ENCODE measurements at places on chromosomes 6 and 20. TPM values are rescaled to one million over a fixed set of nuclear protein-coding genes. Genes with fewer than 3 reads are reported as not detected.

- DNase-seq: no peak
These were observed 333.5 kb downstream of the NRN1 start for GRCh38 chr6:5673019-5673790.

- no peak for DNase-seq
These were observed 27.8 kb downstream of the SLC23A2 start for GRCh38 chr20:4973330-4974097.

DNA sequence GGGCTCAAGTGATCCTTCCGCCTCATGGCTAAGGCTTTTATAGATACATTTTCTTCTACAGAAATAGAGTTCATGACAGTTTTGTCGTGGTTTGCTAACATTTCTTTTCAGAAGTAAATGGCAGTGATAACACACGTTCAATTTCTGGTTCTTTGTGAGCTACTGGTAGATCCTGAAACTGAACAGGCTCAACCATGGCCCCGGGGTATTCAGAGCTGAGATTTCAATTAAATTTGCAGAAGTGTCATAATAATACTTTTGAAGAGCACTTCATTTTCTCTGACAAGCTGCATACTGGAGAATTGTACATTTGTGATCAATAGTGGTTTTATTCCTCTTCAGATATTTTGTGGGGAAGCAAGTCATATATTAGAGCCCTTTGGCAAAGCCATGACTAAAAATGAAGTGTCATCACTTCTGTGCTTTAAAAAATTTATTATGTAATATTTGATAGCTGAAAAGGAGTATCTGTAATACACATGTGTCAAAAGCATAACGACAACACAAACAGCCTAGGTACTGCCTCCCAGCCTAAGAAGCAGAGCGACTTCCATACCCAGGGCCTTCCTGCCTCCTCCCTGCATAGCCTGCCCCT lies 84.3 kb upstream of the SCP2D1 start:
- DNase-seq: no peak

Gene RNF39
- total RNA-seq: not detected

GRCh38 chr20:62239278-62239879 lies 1.1 kb downstream of the OSBPL2 start:
- no peak for DNase-seq

DNA sequence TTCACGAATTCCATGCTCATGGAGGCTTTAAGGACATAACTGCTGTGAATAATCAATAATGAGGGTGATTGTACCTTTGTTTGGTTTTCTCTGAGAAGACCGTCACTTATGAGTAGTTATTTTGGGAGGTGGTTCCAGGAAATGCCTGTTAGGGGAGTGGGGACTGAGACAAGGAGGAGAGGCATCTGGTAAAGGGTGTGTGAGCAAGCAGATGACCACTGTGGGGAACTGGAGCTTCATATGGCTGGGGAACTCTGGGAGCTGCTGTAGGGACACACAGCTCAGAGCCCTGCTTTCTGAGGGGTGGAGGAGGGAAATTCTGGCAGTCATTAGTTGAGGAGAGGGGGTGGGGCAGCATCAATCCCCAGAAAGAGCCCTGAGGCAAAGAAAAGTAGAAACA lies 71.3 kb upstream of the TINAG start:
- DNase-seq: no peak

GRCh38 chr20:54176610-54177009 lies 2.8 kb upstream of the CYP24A1 start:
- DNase-seq: no peak

GRCh38 chr6:41039060-41039998 lies at the start of gene UNC5CL:
Gene UNC5CL, minus strand, starts transcription at chr6:41039221. Its CDS starts 4,147 bp downstream, at chr6:41035074.
- no peak for DNase-seq

DNA sequence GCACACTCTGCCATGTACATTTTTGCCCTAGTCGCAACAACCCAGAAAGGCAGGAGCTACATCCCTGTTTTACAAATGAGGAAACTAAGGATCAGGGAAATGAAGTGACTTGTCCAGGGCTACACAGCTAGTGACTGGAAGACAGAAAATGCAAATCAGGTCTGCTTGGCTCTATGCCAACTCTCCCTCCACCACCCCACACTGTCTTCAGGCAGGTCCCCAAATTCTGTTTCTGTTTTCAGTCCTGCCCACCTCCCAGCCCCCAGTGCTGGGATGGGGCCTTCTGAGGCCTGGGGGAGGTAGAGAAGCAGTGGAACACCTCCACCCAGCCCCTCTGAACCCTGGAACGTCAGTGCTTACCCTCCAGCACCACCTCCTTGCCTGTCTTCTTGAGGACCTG lies 5.1 kb downstream of the SNTA1 start:
- DNase-seq: no peak

DNA sequence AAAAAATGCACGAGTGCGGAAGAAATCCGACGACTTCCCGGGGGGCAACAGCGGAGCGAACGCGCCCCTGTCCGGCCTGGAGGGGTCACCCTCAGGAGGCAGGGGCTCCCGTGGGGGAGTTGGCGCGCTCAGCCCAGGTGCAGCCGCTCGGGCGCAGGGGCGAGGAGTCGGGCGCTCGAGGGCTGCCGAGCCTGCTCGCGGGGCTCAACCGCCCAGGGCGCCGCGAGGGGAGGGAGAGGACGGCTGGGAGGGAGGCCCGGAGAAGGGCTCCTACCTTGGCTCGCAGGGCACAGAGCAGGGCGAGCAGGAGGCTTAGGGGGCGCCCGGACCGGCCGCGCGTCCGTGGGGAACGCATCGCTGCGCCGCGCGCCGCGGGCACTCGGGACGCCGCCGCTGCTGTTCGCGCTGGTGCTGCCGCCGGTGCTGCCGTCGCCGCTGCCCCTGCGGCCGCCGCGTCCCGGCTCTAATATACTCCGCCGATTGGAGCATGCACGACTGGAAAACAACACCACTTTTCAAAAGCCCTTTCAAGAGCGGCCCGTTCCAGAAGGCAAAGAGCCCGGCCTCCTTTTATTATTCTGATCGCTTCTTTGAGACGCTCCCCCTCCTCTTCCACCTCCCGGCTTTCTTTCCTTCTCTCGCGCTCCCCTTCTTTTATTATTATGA lies 490 bp downstream of the JAG1 start:
- no peak for DNase-seq

Gene BMP7
- total RNA-seq: not detected

DNA sequence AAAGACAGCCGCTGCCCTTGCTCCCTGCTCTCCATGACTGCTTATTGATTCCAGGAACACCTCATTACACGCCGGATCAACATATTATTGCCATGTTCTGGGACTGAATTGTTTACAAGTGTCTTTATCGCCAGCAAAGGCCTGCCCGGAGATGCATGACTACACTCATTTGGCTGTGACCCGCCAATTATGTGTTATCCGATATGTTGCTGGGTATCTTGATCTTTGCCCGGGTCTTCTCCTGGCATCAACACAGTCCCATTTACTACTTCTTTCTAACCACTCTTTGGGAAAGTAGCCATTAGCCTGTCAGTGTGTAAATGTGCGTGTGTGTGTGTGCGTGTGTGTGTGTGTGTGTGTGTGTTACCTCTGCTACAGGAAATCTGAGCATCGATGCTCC lies 15.4 kb downstream of the LINC00237 start:
- DNase-seq: no peak

Gene RAMACL
- total RNA-seq: 2.4 TPM

Gene PSMF1
- total RNA-seq: 117 TPM

GRCh38 chr6:75376347-75377024 lies 91.9 kb upstream of the TMEM30A start:
- DNase-seq: no peak

GRCh38 chr20:37265152-37265551 lies 3.5 kb upstream of the GHRH start:
- DNase-seq: no peak

Gene RAET1L
- total RNA-seq: not detected

GRCh38 chr6:169169375-169169774 lies 84.3 kb downstream of the THBS2 start:
- no peak for DNase-seq

DNA sequence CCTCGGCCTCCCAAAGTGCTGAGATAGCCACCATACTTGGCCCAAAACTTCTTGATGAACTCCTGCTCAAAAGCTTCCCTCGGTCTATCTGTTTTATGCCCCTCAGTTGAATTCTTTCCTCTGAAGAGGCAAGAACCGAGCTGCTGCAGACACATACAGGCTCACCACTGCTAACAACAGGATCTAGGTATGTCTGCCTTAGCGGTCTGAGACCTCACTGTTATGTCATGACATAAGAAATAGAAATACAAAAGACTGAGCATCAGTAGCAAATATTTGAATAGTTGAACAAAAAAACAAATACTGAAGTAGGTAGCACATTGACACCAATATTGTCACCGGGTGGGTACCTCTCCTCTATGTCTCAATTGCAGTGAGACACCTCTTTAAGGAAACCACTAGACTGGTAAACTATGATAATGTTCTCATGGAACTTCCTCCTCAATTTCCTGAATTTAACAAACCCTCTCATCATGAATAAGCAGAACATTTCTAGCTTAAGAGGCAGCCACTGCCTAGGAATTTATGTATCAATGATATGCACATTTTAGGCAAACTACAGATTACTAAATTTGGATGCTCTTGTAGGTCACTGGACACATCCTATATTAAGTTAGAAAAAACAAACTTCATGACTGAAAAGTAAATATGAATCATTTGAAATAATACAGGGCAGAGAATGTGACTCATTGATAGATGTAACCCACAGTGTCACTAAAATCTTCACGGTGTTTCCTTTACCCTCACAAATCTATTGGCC lies 9.4 kb upstream of the STXBP5 start:
- DNase-seq: no peak

Gene FAM83C
- not detected for total RNA-seq

DNA sequence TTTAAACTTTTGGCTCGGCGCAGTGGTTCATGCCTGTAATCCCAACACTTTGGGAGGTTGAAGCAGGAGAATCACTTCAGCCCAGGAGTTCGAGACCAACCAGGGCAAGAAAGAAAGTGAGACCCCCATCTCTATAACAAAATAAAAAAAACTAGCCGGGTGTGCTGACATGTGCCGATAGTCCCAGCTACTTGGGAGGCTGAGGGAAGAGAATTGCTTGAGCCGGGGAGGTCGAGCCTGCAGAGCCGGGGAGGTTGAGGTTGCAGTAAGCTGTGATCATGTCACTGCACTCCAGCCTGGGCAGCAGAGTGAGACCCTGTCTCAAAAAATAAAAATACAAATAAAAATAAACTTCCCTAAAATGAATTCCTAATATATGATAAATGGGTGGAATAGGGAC lies 50.4 kb downstream of the ZMYND8 start:
- no peak for DNase-seq

Gene PSORS1C2
- total RNA-seq: not detected
